ENCODE measurements at places on chromosomes 3 and 15.

- no peak for DNase-seq
Observed at GRCh38 chr3:55288657-55289056, 198.4 kb downstream of the WNT5A start.

DNA sequence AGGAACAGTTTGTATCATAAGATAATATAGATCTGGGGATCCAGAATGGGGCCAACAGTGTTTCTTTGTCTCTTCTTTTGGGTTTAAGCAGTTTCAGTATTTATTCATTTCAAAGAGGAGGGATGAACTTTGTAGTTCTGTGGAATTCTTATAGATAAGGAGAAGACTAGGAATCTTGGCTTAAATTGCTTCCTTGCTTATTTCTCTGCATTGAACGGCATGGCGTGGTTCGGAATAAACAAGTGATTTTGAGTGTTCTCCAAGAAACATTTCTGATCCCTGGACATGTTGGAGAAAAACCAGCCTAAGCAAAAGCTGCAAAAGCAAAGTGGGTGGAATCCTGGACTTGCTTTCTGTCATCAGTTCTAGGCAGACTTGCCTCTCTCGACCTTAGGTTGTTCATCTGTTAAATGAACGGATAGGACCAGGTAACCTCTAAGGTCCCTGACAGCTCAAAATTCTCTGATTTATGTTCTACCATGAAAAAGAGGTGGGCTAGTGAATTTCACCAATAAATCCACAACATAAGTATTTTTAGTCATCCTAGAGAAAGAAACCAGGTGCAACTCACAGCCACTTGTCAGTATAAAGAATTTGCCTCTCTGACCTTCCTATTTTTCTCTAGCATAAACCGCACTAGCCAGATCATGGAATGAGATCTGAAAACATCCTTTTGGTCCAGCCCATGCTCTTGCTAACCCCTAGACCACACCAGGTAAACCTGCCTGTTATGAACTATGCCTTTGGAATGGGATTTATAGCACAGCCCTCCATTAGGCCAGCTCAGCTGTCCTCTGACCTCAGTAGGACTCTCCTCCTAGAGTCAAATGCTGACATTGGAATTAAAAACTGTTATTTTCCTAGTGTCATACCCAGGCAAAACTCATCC lies 78.8 kb downstream of the CLDN11 start:
- DNase-seq = no peak

DNA sequence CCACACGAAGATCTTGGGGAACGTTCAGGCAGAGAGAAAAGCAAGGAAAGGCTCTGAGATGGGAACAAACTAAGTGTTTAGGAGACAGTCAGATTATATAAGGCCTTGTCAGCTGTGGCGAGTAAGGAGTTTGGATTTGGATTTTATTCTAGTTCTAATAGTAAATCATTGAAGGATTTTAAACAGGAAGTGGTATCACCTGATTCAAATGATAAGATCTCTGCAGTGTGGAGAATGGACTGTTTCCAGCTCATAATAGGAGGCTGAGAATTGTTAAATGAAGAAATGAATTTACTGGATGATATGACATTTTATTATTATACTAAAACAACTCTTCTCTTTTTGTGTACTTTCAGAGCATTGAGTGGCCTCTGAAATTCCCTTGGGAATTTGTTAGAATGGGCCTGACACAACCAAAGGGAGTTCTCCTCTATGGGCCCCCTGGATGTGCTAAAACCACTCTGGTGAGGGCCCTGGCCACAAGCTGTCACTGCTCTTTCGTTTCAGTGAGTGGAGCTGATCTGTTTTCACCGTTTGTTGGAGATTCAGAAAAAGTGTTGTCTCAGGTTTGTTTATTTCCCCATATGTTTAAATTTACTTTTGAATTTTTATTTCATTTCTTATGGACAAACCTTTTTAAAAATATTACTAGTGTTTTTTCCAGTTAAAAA lies 36.0 kb upstream of the GATM start:
- peak; percentile 9 for DNase-seq

DNA sequence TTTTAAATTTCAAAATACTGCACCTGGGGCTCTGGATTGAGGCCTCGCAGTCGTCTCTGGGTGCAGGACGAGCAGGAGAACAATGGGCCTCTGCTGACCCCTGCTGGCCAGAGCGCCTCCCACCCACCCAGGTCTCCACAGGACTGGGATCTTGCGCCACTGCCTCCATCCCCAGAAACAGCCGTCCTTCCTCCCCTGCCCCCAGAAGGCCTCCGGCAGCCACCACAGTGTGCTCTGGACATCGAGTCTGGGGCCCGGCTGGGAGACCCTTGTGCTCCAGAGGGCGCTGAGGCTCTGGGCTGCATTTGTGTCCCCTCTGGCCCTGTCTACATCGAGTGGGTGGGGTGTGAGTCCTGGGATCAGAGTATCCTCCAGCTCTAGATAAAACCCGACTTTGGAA lies 6.7 kb upstream of the ACSBG1 start:
- peak; percentile 76 for DNase-seq

DNA sequence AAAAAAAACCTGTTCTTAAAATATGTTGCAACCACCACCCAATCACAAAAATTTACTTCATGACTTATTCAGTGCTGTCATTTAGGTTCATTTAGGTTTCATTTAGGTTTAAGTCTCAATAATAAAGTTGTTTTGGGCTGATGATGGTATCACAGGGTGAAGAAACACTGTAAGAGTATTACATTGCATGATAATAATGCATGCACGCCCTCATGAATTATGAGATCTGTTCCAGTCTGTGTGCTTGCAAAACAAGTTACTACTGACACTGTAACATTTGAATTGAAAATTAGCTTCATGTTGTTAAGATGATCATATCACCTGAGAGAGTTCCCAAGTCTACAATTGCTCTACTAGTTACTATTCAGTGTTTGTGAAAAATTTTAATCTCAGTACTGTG lies at the start of gene AADACL2:
Gene AADACL2, plus strand, starts transcription at position 315 of the 400 bp plus-strand sequence. CDS start 109 bp downstream, outside the sequence.
- DNase-seq = no peak

DNA sequence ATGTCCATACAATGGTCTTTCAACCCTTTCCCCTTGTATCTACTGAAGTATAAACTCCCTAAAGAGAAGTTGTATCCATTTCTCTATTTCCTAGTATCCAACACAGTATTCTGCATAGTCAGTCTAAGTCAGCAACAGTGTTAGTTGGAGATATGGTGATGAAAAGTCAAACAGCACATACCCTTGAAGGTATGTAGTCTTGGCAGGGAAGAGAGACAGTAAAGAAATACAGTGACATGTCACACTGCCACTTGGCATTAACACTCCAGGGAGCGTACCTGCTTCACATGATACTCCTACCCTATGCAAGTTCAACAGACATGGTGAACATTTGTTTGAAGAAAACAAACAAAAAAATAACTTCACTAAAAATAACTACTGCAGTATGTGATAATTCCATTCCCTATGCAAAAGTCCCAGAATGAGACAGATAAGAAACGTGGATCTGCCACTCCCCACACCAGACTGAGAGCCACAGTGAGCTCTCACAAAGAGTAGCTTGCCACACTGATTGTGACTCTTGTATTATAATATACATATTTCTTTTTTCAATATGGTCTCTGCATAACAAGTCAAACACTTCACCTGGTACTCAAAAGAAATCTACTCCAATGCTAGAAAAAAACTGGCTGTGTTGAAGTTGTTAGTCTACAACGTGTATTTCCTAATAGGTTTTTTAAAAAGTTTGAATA lies 5.9 kb downstream of the PDCD10 start:
- DNase-seq = no peak

DNA sequence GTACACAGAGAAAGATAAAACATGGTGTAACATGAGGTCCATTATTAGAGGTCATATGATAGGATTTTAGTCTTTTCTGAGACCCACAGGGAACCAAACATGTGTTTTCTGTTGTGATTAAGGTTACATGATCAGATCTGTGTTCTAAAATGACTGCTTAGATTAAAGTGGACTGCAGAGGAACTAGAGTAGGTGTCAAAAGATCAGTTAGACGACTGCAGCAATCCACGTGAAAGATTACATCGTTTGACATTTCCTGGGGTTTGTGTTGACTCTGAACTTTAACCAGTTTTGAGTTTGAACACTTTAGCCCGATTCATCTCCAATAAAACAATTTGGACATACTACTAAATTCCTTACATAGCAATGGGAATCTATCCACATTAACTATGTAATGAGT lies 5.1 kb downstream of the MIX23 start:
- no peak for DNase-seq

DNA sequence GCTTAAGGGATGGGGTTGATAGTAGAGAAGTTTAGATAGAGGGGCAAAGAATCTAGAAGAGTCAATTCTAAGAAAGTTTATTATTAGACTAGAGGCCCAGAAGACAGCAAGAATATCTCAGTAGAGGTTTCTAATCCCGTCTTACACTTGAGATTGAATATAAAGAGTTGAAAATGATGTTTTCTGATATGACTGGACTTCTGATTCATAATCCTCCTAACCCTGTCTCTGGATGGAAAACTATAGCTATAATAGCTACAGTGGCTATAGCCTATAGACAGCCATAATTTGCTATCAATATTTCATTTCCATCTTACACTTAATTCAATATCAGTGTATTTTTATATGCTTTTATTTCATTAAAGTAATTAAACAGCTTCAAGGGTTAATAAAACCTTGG lies 60.0 kb downstream of the GAP43 start:
- no peak for DNase-seq

- no peak for DNase-seq
Observed at GRCh38 chr3:57675530-57675929, 17.3 kb downstream of the DENND6A start.

DNA sequence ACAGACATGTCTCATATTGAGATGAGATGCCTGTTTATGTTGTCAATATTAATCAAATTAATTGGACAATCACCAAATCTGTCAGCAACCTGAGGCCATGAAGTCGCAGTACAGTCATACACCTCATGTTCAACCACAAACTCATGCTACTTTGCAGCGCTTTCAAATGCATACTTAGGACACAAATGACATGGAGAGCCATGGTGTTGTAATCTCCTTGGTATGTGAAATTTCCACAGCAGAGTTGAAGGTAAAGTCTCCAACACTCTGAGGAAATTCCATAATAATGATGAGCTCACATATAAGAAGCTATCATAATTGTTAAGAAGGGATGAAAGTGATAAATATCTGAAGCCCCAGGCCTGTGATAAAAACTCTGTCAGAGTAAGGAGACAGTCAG lies 873.9 kb downstream of the MCTP2 start:
- no peak for DNase-seq

- DNase-seq = no peak
Observed at GRCh38 chr3:78977073-78977472, 790.7 kb downstream of the ROBO1 start.

GRCh38 chr3:170368921-170369320 lies 11.4 kb downstream of the SKIL start:
- DNase-seq = no peak

GRCh38 chr15:77454951-77455350 lies 34.3 kb downstream of the HMG20A start:
- DNase-seq = no peak

GRCh38 chr15:98692213-98692612 lies 43.9 kb downstream of the IGF1R start:
- DNase-seq = no peak

GRCh38 chr3:61583890-61584875 lies 22.8 kb downstream of the PTPRG start:
- DNase-seq = no peak

- DNase-seq = no peak
Observed at GRCh38 chr3:79558943-79559342, 208.9 kb downstream of the ROBO1 start.

- no peak for DNase-seq
Observed at GRCh38 chr15:60283936-60284335, 113.8 kb downstream of the ANXA2 start.

DNA sequence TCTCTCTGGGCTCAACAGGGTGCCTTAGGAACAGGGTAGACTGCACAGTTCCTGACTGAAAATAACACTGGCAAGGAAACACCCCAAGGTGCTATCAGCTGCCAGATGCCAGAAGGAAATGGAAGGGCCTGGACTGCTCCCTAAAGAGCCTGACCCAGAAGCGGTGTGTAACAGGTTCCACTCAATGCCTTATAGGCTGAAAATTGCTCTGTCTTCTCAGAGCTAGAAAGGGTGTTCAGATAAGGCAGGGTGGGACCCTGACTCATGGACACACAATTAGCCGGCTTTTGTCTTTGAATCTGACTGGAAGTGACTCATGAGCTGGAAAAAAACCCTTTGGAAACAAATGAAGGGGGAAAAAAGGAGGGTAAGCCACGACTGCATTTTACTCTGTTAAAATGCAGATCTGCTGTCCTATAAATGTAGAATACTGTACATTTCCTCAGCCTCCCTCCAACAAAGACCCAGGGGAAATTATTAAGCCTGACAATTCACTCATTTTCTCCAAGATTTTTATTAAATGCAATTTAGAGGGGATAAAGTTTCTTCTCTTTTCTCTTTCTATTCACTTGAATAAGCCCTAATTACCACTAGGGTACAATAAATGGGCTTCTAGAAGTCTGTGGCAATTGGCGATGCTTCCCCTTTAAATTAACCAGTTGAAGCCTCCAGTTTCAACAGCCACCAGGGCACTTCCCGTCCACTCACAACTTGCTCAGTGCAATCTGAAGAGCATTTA lies 160.2 kb upstream of the TBL1XR1 start:
- no peak for DNase-seq

DNA sequence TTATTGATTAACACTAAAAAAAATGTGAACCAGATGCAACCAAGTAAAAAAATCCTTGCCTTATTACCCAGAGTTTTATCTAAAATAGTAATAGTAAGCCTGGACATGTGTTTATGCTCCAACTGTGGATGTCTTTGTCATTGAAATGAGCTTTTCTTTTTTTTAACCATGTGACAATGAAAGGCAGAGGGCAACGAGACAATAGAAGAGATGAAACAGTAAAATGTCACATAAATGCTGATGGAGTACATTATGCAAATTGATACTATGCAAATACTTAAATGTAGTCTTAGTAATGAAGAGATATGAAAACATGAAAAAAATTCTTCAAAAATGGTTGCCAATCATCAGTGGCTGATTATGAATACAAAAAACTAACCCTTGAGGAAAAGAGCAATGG lies 20.5 kb upstream of the CHMP2B start:
- DNase-seq = no peak

GRCh38 chr3:42052484-42053351 lies 38.4 kb upstream of the TRAK1 start:
- no peak for DNase-seq

- no peak for DNase-seq
Observed at GRCh38 chr3:9129365-9129764, 120.1 kb downstream of the SRGAP3 start.

GRCh38 chr3:123535580-123535979 lies 49.3 kb downstream of the HACD2 start:
- DNase-seq = no peak

DNA sequence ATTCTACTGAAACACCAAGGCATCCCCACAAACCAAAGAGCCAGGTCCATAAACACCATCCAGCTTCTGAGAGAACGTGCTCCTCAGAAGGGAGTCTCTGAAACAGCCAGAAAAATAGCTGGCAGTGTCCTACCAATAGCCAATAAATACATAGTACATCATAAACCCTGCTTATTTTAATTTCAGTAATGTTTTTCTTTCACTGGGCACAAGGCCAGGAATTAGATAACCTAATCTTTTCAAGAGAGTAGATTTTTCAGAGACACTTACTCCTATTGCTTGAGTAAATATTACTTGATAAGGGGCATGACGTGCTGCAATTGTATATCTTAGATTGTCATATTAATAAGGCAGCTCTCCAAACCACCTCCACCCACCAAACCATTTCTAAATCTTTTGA lies 22.7 kb downstream of the GADL1 start:
- DNase-seq = no peak

All from CD4-positive, CD25-positive, alpha-beta regulatory T cell (primary cell).